ENCODE measurements at places on chromosomes 3 and 15.
A peak's percentile ranks its signal among the peaks of the same experiment; 100 is the strongest.

DNA sequence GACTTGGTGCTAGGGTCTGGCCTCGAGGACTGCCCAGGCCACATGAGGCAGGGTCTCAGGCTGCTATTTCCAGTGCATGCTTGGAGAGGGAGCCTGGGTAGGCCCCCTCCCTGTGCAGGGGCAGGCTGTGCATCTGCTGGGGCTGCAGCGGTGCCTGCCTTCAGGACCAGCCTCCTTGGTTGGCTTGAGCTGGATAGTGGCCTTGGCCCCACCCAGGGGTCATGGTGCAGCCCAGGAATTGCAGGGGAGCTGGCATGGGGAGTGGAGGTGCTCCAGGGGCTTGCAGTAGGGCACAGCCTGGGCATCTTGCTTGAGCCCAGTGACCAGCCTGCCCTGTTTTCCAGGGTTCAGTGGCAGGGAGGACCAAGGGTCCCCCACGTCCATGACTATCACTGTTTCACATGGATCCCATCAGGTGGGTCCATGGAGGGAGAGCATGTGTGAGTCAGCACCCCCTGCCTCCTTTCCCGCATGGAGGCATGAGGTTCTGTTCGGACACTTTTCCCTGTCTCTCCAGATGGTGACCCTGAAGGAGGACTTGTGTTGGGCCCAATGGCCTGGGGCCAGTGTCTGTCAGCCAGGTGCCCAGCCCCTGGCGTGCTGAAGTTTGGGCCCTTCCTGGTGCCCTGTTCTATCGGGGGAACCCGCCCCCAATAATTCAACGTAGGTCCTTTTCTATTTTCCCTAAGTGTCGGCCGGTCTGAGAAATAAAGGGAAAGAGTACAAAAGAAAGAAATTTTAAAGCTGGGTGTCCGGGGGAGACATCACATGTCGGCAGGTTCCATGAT lies 218.6 kb downstream of the SNRPN start:
- no peak for DNase-seq

DNA sequence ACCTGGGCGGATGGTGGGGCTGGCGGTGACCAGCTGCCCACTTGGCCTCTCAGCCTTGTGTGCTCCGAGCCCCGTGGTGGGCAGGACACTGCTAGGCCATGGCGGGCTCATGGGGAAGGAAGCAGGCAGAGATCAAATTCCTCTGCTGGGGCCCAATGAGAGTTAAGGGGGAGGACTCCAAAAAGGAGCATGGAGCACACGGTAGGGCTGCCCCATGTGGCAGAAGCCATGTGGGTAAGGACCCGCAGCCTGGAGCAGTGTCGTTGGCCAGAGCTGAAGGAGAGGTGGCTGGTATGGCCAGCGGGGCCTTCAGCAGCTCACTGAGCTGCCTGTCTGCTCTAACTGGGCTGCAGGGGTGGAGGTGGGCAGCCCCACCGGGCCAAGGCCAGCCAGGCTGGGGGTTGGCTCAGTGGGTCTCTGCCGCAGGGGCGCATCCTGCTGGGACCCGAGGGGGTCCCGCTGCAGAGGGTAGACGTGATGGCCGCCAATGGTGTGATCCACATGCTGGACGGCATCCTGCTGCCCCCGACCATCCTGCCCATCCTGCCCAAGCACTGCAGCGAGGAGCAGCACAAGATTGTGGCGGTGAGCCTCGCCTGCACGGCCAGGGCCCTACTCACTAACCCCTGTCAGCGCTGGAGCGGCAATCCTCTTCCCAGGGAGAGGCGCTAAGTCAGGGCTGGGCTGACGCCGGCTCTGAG lies 11.3 kb downstream of the STAB1 start:
- no peak for DNase-seq

- DNase-seq: no peak
These were observed 272.2 kb upstream of the NR2F2 start for GRCh38 chr15:96058103-96058851.

DNA sequence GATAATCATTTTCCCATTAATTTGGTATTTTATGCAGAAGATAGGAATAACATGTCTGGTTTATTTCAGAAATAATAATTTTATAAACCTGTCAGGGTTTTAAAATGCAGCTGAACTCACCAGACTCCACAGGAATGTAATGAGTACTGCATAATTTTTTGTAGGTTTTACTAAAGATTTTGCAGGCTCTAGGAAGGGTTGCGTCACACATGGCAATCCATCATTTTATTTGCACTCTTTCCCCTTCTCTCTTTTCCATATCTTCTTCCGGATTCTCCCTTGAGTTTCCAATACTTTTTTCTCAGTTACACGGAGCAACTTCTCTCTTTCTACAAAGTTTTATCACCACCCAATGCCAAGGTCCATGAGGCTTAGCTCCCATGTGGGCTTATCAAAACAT lies 234.7 kb downstream of the NFKBIZ start:
- no peak for DNase-seq

GRCh38 chr15:101578443-101578894 lies 73.7 kb downstream of the TM2D3 start:
- peak; percentile 5 for DNase-seq

- DNase-seq: no peak
These were observed 7.8 kb downstream of the DNASE1L3 start for GRCh38 chr3:58202917-58203360.

DNA sequence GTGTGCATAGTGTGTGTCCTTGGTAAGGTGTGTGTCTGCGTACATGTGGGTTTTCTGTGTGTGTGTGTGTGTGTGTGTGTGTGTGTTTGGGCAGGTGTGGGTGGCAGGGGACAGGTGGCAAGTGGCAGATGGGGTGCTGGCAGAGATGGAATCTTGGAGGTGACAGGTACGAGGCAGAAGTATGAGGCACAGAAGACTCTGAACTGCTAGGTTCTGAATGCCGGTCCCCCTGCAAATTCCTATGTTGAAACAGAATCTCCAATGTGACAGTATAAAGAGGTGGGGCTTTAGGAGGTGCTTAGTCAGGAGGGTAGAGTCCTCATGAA lies 29.8 kb downstream of the SRPRB start:
- DNase-seq: no peak

- no peak for DNase-seq
These were observed 9.8 kb upstream of the TXNRD3 start for GRCh38 chr3:126664591-126665214.

- DNase-seq: no peak
These were observed 92.5 kb downstream of the HMG20A start for GRCh38 chr15:77513226-77513625.

DNA sequence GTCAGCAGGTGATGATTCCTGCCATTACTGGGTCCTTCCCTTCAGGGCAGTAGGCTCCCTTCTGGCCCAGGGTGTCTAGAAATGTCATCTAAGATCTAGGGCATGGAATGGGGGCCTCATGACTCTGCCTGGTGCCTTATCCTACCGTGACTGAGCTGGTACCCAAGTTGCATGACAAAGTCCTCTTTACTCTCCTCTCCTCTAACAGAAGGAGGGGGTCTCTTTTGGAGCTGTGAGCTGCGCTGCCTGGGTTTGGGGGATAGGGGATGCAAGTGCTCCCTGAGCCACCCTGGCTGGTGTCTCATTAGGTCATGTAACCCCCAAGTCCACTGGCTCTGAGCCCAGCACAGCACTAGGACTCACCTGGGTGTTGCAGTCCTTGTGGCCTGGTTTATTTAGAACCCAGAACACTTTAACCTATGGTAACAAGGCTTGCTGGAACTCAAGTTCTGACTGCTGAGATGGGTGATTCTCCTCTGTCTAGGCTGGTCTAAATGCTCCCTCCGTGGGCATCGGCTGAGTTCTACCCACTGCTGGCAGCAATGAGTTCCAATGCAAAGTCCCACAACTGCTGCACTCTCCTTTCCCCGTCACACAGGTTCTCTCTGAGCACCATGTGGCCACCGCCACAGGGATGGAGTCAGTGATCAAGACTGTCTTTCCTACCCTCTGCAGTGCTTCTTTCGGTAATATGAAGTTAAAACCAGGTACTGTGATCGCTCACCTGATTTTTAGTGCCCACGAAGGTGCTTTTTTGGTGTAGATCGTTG lies 34.0 kb downstream of the XXYLT1 start:
- no peak for DNase-seq

DNA sequence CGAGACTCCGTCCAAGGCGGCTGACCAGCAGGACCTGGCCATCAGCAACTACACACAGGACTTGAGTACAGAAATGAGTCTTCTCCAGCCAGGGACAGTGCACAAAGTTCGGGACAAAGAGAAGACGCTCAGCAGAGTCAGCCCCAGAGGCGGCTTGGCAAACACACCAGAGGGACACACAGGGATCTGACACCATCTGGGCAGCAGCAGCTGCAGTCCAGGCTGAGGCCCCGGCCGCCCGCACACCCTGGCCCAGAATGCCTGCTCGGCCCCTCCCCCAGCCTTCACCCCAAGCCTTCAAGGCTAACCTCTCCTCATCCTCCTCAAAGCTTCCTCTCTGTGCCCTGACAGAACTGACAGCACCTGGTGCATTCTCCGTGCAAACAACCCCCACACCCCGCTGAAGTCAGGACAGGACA lies 61.1 kb downstream of the XXYLT1 start:
- peak; percentile 57 for DNase-seq

DNA sequence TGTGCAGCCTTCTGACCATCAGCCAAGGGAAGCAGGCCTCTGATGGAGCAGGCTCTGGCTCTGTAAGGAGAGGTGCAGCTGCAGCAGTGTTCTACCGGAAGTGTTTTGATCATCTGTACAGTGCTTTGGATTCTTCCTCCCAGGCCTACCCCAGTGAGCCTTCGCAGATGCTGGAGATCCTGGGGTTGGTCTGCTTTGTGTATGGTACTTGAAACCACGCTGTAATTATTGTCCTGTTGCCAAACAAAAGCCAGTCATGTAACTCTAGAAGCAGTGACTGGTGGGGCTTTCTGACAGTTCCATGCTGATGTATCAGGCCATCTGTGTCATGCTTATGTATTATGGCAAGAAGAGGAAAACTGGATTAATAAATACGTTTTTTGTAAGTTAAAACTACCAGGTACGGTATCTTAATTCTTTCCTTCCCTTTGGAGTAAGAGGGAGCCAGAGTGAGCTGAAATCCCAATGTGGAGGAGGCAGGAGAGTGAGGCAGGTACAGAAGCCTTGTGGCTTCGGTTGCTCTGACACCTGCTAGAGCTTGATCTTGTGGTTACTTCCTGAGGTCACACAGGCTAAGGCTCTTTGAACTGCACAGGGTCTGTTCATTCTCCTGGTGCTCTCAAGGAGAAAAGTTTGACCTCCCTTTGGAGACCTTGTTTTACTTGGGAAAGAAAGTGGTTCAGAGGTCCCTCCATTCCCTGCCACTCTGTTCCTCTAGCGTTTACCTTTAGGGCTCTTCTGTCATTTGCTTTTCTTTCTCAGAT lies 3.7 kb downstream of the TMEM42 start:
- no peak for DNase-seq

DNA sequence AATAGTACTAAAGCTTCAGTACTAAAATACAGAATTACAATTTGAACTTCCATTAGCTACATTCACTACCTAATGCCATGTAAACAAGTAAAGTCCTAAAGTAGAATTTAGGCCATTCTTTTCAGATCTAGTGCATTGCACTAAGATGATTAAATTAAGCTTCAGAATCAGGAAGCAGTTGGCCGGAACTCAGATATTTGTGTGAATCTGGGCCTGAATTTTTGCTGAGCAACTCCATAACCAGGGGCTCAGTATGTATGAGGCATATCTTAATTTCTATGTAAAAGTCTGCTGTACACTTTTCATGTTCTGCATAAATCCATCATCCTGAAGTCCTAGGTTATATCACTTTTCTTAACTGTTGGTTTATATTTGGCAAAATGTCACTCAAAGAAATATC lies 246.4 kb downstream of the RBMS3 start:
- no peak for DNase-seq

DNA sequence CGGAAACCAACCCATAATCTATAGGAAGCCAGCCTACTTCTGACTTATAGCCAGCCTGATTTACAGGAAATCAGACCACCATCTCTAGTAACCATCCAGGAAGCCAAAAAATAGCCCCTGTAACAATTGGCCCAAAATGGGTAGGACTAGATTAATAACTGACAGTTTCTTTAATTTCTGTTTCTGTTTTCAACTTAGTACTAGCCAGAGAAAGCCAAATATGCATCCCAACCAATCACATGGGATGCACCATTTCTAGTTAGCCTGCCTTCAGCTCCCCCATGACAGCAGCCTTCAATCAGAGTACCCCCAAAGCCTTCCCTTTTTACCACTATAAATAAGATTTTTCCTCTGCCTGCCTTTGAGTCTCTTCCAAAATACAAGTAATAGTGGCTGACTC lies 239.1 kb upstream of the GADL1 start:
- DNase-seq: no peak

All from GM04504 (cell line).